ENCODE measurements at places on chromosomes 1 and 21. TPM values are rescaled to one million over a fixed set of nuclear protein-coding genes. Genes with fewer than 3 reads are reported as not detected.

CTPS1 gene
- polyA plus RNA-seq, result 30.3 TPM

DNA sequence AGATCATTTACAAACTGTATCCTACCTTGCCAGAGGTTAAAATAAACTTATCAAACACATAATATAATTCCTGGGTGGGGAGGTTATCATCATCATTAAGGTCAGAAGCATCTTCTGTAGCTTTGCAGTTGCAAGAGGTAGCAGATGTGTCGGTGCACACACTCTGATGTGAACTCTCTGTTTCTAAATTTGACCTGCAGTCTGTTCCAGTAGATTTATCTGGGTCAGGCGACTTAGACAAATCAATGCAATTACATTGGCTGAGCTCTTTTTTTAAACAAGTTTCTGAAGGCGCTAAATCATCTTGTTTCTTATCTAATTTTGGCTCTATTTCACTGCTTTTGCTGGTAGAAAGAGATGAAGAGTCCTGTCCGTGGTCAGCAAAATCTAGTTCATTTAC lies 70.4 kb downstream of the PRPF38A start:
- DNase-seq, result no peak

DNA sequence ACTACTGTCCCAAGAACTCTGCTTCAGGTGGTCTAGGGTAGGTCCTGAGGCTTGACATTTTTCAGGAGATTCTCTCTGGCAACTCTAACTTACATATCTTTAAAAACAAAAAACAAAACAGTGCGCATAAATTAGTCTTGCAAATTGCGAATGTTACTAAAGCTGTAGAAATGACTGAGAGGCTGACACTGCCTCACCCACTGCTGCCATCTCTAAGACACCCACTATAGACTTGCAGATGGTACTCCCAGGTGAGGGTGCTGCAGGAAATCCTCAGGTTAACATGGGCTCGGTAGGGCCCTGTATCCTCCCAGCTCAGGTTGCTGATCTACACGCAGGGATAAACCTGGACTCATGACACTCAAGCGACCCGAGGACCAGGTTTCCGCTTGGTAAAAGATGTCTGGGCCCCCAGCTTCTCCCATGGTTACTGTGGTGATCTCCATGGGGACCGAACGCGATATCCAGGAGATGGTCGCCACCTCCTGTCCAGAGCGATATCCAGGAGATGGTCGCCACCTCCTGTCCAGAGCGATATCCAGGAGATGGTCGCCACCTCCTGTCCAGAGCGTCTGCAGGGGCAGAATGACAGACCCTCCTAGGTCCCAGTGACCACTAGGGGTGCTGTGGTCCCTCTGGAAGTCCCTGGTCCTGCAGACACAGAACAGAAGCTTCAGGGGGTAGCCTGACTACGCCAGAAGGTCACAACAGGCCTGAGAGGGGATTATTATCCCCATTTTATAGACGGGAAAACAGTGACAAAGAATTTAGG lies 16.2 kb upstream of the LY9 start:
- DNase-seq, result no peak

DNA sequence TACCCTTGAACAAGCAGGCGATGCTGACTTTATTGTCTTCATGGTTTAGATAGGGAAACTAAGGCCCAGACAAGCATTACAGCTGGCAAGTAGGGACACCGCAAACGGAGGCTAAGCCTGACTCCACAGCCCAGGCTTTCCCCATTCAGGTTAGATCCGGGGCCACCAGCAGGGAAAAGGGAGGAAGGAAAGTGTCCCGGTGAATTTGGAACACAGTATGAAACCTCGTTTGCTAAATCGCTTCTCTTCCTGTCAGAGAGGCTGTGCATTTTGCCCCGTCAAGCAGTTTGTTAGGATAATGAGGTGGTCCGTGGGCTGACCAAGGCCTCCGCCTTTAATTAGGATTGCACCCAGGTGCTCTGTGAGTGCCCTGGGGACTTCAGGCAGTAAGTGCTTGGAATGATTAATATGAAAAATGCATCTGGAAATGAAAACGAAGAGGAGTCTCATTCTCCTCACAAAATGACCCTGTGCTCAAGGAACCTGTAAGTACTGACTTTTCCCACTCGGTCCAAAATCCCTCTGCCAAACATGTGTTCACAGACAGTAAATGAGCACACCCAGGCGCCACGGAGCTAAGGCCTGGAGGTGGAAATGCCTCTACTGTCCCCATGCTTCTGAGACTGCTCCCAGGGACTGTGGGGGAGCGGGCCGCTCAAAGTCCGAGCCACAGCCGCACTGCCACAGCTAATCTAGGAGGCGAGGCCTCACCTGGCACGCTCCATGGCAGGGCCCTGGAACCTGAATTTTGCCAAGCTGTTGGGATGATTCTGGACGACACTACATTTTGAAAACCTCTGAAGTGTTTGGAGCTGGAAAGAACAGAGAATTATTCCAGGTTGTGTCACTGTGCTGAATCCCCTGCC lies 234.1 kb downstream of the SDCCAG8 start:
- DNase-seq, result no peak

AMY1A gene
- not detected for polyA plus RNA-seq

DNA sequence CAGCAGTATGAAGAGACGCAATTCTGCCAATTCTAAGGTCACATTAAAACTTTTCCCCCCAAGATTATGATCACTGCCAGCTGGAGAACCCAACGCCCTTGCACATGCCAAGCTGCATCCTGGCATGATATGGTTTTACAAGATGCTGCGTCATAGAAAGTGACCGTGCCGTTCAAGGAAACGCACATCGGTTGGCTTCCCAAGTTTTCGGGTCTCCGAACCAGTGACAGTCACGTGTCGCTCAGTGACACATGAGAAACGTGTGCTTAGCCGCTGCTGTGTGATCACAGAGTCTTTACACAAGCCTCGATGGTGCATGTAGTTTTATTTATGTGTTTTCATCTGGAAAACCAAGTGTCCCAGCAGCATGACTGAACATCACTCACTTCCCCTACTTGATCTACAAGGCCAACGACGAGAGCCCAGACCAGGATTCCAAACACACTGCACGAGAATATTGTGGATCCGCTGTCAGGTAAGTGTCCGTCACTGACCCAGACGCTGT lies 7.4 kb downstream of the SMIM1 start:
- DNase-seq, result no peak

- DNase-seq, result no peak
Measured at GRCh38 chr1:239733995-239734394, 347.6 kb downstream of the CHRM3 start.

CFAP107 gene
- polyA plus RNA-seq, result 0.12 TPM

LDLRAD1 gene
- not detected for polyA plus RNA-seq

CD247 gene
- polyA plus RNA-seq, result 0.19 TPM
